Activated CD8-positive, alpha-beta T cell treated with anti-CD3 and anti-CD28 coated beads for 36 hours (primary cell): ENCODE measurements at places on chromosomes 16 and 17. TPM values are rescaled to one million over a fixed set of nuclear protein-coding genes. Genes with fewer than 3 reads are reported as not detected.

GRCh38 chr16:89913408-89914387 lies 5.0 kb upstream of the MC1R start:
- H3K27ac ChIP-seq = no peak overlapping the region
- H3K36me3 ChIP-seq = peaks cover 29% of the 10 kb centered on the region
- H3K4me3 ChIP-seq = no peak overlapping the region
- H3K4me1 ChIP-seq = peaks cover 14% of the 10 kb centered on the region
- no peak for DNase-seq
- peaks cover 2% of the 10 kb centered on the region for H3K27me3 ChIP-seq

GRCh38 chr17:15944759-15945526 lies at the start of gene ADORA2B:
ADORA2B (plus strand) TSS chr17:15945130; CDS start chr17:15945249, 119 bp downstream.
- peaks cover 27% of the 10 kb centered on the region for H3K27me3 ChIP-seq
- peaks cover 11% of the 10 kb centered on the region for H3K4me1 ChIP-seq
- H3K27ac ChIP-seq = peak within 1 kb of the TSS; percentile 61
- H3K36me3 ChIP-seq = no peaks in the 10 kb centered on the region

DNA sequence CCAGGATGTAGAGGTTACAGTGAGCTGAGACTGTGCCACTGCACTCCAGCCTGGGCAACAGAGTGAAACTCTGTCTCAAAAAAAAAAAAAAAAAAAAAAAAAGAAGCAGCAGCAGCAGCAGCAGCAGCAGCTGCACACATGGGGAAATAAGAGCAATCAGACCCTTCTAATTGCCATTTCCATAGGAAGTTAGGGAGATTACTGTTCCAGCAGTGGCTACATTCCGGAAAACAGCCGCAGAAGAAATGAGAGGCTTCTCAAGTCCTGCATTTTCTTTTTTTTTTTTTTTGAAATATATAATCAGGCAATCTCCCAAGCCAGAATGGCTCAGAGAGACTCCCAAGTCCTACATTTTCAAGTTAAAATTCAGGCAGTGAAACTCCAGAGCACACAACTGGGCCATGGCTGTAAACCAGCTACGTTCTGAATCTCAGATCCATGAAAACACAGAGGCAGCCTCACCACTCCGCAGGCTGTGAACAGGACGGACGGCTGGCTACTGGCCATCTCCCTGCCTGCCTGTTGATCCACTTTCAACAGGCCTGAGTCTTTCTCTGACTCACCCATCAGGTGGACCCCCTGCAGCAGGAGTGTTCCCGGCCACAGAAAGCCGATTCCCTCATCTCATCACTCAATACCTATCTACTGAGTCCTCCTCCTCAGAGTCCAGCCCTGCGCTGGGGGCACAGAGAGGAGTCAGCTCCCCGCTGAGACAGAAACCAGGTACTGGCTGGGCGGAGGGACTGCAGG lies 15.0 kb downstream of the TRPV1 start:
- H3K4me1 ChIP-seq = no peaks in the 10 kb centered on the region
- no peaks in the 10 kb centered on the region for H3K27me3 ChIP-seq
- H3K27ac ChIP-seq = no peak overlapping the region
- DNase-seq = no peak

- no peak overlapping the region for H3K27ac ChIP-seq
- H3K36me3 ChIP-seq = no peaks in the 10 kb centered on the region
- H3K27me3 ChIP-seq = no peaks in the 10 kb centered on the region
- no peak overlapping the region for H3K4me3 ChIP-seq
- peak; percentile 19 for DNase-seq
Observed at GRCh38 chr17:31582151-31582907, 190.9 kb downstream of the RAB11FIP4 start.

GRCh38 chr17:59149051-59149450 lies 5.9 kb downstream of the SKA2 start:
- H3K27me3 ChIP-seq = no peaks in the 10 kb centered on the region
- H3K36me3 ChIP-seq = peaks cover 12% of the 10 kb centered on the region
- H3K4me3 ChIP-seq = no peak overlapping the region
- peaks cover 38% of the 10 kb centered on the region for H3K4me1 ChIP-seq
- DNase-seq = no peak

DNA sequence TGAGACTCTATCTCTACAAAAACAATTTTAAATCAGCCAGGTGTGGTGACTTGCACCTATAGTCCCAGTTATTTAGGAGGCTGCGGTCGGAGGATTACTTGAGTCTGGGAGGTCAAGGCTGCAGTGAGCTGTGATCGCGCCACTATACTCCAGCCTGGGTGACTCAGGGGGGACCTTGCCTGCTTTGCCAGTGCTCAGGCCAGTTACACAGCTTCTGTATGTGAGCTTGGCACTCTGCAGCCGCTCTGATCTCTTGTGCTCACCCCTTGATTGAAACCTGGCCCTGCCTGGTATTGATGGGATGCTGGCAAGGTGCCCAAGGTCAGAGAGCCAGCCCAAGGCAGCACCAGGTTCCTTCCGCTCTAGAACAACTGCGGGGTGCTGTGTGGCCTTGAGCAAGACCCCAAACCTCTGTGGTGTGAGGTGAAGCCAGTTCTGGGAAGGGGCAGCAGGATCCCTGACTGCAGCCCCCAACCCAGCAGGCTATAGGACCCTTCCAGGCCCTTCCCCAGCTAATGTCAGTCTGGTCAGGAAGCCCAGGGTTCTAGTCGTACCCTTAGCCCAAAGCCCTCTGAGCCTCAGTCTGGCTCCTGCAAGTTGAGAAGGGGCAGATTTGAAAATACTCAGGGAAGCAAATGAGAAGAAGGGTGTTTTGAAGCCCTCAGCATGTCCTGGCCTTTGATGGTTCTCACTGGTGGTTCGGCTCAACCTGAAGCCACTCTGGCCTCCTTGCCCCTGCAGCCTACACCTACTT lies 18.9 kb downstream of the MMP15 start:
- no peaks in the 10 kb centered on the region for H3K4me1 ChIP-seq
- no peak overlapping the region for H3K4me3 ChIP-seq
- no peaks in the 10 kb centered on the region for H3K36me3 ChIP-seq
- no peak overlapping the region for H3K27ac ChIP-seq

- H3K4me3 ChIP-seq = no peak overlapping the region
- DNase-seq = no peak
- H3K36me3 ChIP-seq = no peaks in the 10 kb centered on the region
- H3K27me3 ChIP-seq = no peaks in the 10 kb centered on the region
Observed at GRCh38 chr16:74083541-74083940, 213.1 kb upstream of the PSMD7 start.

DNA sequence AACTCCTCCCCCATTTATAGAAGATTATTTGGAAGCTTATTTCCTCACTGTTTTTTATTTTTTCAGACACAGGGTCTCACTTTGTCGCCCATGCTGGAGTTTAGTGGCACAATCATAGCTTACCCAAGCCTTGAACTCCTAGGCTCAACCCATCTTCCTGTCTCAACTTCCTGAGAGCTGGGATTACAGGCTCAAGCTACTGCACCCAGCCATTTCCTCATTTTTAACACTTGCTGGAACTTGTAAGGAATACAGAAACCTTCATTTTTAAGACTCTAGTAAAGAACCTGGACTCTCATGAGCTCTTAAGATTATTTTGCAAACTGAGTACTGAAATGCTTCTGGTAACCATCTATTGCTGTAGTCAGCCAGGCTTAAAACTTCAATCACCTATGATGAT lies 29.9 kb downstream of the KANSL1 start:
- H3K4me1 ChIP-seq = peaks cover 79% of the 10 kb centered on the region
- no peaks in the 10 kb centered on the region for H3K27me3 ChIP-seq
- no peak for DNase-seq
- peak overlapping the region; percentile 23 for H3K27ac ChIP-seq
- H3K4me3 ChIP-seq = no peak overlapping the region

DNA sequence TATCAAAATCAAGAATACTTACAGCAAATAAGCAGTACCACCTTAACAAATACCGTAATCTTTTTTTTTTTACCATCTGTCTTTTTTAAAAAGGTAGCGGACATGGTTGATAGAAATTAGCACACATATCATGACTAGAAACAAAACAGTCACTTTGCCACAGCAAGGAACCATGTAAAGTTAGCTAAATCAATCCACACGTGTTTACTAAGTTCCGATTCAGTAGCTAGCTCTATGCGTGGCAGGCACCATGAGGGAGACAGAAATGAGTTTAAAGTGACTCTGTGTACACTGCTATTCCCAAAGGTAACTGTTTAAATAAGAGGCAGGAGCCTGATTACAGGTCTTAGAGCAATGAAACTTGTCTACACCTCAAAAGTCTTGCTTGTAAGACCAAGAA lies 108.6 kb downstream of the XYLT1 start:
- DNase-seq = no peak
- H3K36me3 ChIP-seq = peaks cover 9% of the 10 kb centered on the region
- no peaks in the 10 kb centered on the region for H3K27me3 ChIP-seq
- H3K4me1 ChIP-seq = peaks cover 86% of the 10 kb centered on the region
- H3K4me3 ChIP-seq = no peak overlapping the region

DNA sequence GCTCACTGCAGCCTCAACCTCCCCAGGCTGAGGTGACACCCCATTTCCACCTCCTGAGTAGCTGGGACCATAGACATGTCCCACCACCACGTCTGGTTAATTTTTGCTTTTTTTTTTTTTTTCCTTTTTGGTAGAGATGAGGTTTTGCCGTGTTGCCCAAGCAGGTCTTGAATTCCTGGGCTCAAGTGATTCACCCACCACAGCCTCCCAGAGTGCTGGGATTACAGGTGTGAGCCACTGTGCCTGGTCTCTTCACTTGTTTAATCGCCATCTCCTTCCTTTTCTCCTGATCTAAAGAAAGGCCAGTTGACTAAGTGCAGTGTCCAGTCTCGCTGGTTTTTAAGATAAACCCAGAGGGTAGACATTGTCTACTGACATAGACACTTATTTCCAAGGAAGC lies 152.0 kb downstream of the C16orf95 start:
- peaks cover 4% of the 10 kb centered on the region for H3K4me1 ChIP-seq
- H3K27ac ChIP-seq = no peak overlapping the region
- H3K27me3 ChIP-seq = peaks cover 2% of the 10 kb centered on the region
- no peak overlapping the region for H3K4me3 ChIP-seq

Gene OSGIN1
- total RNA-seq = 0.56 TPM

Gene GRIN2A
- not detected for total RNA-seq

Gene ZSCAN10
- 0.09 TPM for total RNA-seq

Gene TPSG1
- not detected for total RNA-seq

Gene CMTM2
- total RNA-seq = not detected
